Activated T-cell treated with anti-CD3 and anti-CD28 coated beads for 48 hours (primary cell): ENCODE measurements at places on chromosomes 1 and 21.

GRCh38 chr1:221823561-221823960, 81.7 kb upstream of the DUSP10 start:
- no peak for DNase-seq

DNA sequence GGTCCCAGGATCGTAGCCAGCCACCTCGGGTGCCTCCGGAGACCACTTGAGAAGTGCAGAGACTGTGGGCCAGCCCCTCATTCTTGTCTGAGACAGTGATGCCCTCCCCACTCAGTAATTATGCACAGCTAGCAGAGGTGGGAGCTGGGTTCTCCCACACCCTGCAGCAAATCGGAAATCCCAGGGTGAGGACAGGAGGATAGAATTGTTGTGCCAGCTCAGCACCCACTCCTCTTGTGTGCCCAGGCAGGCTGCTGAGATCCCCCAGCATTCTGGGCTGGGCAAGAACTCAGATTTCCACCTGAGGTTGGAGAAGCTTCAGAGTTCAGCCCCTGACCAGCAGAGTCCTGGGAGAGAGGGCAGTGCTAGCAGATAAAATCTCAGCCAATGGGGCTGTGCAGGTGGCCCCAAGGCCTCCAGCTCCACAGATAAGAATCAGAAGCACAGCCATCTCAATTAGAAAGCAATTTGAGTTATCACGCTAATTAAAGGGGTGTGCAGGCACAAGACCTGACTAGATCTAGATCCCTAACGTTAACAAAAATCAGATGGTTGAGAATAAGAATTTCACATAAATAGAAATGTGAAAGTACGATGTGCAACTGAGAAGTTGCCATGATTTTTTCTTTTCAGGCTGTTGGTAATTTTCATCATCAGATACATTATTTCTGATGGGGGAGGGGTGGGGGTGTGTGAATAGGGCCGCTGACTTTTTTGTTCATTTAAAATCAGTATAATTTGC, 45.5 kb upstream of the IRF2BP2 start:
- no peak for DNase-seq

- no peak for DNase-seq
These were observed 18.6 kb upstream of the SLC6A9 start for GRCh38 chr1:44049839-44050238.

DNA sequence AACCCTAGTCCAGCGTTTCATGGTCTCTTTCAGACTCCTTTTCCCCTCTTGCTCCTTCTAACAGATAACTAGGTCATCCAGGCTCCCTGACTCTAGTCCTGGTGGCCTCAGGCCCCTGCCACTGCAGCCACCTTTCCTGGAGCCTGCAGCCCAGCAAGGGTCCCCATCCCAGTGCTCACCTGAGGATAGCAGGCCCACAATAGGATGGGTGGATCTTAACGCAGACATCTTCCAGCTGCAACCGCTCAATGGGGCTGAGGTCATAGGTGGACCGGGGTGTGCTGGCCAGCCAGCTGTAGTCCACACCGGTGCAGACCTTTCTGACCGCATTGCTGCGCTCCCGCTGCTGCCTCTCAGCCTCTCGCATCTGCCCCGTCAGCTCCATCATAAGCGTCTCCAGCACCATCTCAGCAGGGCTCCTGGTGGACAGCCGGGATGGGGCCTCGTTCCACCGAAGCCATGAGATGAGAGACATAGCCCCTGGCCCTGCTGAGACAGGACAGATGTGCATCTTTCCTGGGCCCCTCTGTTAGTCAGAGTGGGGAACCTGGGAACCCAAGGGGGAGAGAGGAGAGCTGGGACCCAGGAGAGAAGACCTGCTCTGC, 10.9 kb downstream of the RD3 start:
- no peak for DNase-seq

GRCh38 chr1:93504247-93505033, 56.5 kb downstream of the FNBP1L start:
- DNase-seq: no peak
